ENCODE measurements at places on chromosomes 16 and 17. TPM values are rescaled to one million over a fixed set of nuclear protein-coding genes. Genes with fewer than 3 reads are reported as not detected.

Gene CD300LF
- total RNA-seq = 0.77 TPM

Gene CD19
- 0.40 TPM for total RNA-seq

Gene OTOA
- total RNA-seq = 0.50 TPM

DNA sequence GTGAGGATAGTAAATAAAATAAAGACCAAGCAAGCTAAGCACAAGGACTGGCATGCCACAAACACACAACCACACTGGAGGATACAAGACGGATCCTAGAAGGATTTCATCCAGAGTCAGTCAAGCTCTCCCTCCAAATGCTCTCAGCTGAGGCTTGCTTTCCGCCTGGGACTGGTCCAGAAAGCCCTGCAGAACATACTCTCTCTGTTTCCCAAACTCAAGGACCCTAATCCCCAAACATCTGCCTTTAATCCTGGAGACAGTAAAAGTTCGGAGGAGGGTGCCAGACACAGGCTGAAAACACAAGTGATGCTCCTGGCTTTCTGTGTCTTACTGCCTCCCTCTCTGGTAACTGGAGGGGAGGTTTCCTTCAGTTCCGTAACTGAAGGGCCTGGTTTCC lies 5.3 kb upstream of the HSD11B2 start:
- no peak for DNase-seq

- no peak for DNase-seq
Observed at GRCh38 chr17:16924696-16925440, 47.0 kb downstream of the TNFRSF13B start.

DNA sequence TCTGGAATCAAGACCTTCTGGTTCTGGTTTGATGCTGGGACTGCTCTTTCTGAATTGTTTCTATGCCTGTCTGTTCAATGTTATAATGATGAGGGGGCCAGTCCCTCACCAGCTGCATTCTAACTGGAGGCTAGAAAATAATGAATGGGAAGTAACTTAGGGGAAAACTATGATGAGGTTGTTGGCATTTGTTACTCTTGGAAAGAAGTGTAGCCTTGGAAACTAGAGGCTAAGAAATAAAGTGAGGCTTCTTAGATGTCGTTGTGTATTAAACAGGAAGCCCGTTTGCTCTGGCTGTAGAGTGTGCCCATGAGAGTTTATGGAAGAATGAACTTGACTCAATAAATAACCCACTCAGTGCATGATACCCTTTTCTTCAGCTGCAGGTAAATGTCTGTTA lies 140.8 kb downstream of the PRKCA start:
- DNase-seq = no peak

DNA sequence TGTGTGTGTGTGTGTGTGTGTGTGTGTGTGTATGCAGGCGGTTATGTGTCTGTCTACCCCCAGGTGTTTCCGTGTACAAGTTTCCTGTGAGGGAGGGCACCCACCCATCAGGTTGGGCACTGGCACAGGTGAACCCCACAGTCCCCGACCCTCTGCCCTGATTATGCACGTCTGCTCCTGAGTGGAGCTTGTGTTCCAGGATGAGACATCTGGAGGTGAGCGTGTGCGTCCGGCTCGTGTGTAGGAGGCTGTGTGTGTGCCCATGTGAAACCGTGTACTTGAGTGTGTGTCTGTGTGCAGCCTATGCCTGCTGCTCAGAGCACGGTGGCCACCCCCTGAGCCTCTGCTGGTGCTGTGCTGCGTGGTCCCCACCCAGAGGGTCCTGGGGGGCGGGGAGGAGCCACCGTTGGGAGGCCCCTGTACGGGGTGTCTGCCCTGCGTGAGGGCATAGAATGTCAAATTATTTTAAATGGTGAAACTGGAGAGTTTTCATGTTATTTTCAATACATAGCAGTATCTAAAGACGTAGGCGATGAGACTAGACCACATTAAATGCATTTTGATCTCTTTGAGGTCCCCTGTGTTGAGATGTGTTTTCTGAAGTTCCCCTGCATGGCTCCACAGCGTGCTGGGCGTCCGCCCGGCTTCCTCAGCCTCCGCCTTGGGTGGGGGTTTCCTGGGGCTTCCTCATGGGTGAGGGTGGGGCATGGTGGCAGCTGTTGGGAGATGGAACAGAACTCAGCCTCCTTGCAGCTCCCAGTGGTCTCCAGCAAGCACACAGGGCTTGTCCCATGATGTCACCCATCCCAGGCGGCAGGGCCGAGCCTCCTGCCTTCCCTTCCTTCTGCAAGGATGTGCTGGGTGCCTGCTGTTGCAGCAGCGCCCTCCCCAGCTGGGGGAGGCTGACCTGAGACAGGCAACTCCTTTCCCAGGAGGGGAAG lies 43.4 kb downstream of the KCNJ12 start:
- DNase-seq = no peak

- no peak for DNase-seq
Observed at GRCh38 chr17:38660097-38661025, 14.4 kb downstream of the EPOP start.

- DNase-seq = no peak
Observed at GRCh38 chr16:54780266-54780665, 150.4 kb upstream of the IRX5 start.

DNA sequence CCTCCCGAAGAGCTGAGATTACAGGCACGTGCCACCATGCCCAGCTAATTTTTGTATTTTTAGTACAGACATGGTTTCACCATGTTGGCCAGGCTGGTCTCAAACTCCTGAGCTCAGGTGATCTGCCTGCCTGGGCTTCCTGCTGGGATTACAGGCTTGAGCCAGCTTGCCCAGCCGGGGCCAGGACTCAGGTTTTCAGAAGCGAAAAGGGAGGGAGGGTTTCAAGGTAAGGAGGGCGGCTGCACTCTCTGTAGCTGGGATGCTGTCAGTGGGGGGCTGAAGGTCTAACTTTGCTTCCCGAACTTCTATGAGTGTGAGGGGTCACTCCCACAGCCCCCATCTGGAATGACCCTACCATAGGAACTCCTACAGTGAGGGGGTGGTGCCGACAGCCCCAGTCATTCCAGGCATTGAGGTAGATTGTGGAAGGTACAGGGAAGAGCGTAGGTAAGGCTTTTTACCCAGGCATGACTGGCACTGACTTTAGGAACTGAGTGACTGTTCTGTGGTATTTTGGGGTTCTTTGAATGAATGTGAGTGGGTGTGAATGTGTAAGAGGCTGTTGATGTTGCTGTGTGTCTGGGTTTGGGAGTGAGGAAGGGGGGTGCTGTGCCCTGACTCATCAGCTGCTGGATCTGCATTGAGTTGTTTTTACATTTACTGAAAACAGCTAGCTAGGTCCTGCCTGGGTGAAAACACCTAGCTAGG lies 3.8 kb upstream of the C1QL1 start:
- no peak for DNase-seq

DNA sequence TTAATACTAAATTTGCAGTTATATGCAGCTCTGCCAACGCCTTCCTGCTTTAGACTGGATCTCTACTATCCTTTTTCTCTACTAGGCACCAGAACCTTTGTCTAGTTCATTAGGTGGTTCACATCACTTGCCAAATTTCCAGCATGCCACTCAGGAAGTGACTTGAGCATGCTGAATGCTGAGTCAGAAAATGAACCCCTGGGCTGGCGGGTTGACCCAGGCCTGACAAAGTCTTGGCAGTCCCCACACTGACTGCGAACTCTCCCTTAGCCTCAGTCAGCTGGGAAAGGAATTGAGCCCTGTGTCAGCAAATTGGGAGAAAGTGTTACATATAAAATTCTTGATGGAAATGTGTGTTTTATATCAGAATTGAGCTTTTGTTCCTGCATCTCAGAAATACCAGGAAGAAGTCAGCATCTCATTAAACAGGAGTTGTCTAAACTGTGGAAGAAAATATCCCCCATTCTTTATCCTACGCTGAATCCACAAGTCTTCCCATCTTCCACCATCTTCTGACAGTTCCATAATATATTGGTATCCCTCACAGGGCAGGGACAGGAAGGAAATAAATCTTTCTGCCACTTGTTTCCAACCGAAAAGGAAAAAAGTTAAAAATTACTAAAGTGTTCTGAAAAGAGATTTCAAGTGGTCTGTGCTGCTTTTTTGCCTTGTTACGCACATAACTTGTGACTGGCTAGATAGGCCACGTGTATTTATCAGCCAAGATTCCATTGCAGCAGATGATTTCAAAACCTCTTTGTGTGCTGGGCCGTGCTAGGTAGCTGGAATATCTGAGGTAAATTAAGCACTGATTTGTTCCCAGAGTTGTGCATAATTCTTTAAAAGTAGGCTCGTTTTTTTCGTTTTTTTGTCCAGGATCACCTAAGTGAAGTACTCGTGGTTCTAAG lies 16.7 kb upstream of the SLC12A3 start:
- DNase-seq = no peak

DNA sequence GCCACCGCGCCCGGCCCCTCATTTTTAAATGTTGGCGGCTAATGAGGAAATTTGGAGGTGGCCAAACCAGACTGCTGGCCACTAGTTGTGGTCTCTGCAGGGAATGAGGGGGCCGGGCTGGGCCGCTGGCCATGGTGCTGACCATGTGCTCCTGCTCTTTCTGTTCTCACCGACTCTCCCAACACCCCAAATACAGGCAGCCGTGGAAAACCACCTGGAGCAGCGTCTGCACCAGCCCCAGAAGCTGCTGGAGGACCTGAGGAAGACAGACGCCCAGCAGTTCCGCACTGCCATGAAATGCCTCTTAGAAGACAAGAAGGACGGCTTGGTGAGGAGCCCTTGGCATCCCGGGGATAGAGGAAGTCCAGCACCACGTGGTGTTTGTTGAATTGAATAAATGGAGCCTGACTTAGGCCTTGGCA lies 21.3 kb downstream of the OTOA start:
- DNase-seq = no peak

GRCh38 chr16:77585379-77586251 lies 136.7 kb upstream of the NUDT7 start:
- DNase-seq = no peak

- DNase-seq = no peak
Observed at GRCh38 chr16:57062329-57062728, 30.1 kb upstream of the CPNE2 start.

DNA sequence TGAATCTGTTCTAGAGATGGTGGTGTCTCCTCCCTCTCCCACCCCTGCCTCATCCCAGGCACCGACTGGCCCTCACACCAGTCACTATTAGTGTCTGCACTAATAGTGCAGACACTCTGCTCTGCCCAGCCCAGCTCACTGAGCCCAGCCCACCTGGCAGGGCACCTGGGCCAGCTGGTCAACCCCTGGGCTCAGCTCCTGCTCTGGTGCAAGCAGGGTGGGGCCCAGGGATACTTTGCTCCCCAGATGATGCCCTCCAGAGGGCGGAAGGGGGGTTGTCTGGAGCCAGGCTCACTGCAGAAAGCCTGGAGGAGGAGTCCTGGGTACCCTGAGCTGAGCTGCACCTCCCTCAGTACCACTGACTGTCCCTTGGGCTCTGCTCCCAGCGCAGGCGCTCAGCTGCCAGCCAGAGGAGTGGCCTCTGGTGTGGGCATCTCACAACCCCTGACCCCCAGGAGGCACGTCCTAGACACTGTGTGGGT lies 14.5 kb downstream of the RAB11FIP4 start:
- no peak for DNase-seq

Data from spinal cord (tissue), 10 donors.